Activated CD4-positive, alpha-beta T cell treated with anti-CD3 and anti-CD28 coated beads for 4 hours (primary cell): ENCODE measurements at places on chromosomes 2 and 18.
A peak's percentile ranks its signal among the peaks of the same experiment; 100 is the strongest.

DNA sequence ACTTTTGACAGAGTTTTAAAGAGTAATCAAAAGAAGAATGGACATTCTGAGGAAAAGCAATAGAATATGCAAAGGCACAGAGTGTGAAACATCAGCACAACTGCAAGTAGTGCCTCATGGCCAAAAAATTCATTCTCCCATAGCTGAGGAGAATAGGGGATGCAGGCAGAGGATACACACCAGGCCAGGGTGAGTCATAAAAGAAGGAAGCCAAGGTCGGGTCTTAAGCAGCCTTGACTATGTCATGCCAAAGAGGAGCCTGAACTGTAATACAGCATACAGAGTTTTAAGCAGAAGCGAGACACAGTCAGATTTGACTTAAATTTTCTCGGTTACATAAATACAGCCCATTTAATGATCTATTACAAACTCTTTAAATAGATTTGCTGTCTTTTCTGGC is 165.0 kb downstream of the LNPK start:
- no peak for DNase-seq

GRCh38 chr18:36391426-36392145 is 94.1 kb downstream of the FHOD3 start:
- no peak for DNase-seq

DNA sequence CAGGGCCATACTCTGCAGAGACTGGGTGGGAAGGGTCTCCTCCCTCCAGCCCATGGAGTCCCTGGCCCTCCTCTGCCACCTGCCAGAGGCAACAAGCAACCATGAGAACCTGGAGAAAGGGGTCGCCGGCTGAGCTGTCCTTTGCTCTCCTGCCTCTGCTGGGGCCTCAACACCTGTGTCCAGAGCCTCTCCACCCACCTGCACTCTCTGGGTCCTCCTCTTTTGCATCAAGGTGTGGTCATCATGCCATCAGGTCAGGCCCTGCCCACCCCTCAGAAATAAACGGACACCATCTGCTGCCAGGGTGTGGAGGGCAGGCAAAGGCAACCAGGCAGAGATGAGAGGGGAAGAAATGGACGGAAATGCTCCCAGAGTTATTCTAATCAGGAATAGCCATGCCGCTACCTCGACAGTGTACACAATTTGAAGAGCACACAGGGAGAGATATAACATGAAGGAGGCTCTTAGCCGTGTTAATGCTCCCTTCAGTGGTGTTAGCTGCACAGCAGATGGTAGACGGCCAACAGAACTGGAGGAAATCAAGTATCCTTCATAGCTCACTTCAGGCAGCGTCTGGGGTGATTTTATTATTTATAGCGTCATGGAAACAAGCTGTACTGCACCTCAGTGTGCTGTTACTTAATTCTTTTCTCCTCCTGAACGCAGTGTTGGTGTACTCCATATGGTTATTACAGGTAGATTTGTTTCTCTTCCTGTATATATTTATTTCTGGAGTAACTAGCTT is 247.9 kb downstream of the TSN start:
- DNase-seq = no peak

GRCh38 chr2:187826023-187826422 is 271.8 kb upstream of the TFPI start:
- DNase-seq = no peak

DNA sequence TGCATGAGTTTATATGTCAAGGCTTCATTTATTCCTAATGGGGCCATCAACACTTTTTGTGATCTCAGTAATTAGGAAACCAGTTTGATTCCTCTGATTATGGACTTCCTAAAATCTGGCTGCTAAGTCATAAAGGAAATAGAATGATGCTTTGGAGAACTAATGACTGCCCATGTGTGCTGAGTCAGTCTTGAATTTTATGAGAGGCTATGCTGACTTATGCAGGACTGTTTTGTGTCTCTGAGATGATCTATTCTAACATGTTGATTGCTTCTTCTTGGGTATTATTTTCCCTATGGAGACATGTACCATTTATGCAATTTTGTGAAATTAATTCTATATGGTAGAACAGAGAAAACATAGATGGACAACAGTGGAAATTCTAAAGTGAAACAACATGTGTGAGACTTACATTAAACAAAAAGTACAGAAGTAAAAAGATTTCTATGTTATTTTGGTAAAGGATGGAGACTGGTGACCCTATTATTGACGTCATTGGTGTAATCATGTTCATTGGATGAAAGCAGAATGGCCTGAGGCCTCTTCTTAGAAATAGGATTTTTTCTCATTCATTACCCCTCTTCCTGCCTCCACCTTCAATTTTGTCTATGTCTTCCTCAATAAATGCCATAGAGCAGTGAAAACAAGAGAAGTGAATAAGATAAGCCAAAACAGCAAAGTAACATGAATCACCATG is 1658.2 kb upstream of the PIK3C3 start:
- DNase-seq = no peak

DNA sequence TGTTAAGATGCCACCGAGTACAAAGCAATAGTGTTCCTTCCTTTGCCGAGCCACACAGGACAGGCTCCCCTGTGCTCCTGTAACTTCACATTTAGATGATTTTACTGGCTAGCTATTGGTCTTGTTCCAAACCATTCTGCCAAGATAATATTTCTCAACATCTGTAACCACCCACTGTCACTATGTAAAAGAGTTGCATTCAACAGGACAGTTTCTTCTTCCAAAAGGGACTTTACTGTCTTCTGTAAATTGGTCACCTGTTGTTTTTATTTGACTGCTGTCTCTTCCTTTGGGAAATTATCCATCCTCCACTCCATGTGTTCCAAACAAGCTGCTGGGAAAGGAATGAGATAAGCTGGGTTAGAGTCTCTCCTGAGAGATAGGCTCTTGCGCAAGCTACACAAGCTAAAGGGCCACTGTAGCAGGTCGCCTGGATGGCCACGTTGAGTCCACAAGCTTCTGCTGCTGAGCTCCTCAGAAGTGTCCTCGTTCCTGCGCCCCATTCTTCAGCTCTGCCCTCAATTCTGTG is 14.4 kb upstream of the BZW1 start:
- no peak for DNase-seq

DNA sequence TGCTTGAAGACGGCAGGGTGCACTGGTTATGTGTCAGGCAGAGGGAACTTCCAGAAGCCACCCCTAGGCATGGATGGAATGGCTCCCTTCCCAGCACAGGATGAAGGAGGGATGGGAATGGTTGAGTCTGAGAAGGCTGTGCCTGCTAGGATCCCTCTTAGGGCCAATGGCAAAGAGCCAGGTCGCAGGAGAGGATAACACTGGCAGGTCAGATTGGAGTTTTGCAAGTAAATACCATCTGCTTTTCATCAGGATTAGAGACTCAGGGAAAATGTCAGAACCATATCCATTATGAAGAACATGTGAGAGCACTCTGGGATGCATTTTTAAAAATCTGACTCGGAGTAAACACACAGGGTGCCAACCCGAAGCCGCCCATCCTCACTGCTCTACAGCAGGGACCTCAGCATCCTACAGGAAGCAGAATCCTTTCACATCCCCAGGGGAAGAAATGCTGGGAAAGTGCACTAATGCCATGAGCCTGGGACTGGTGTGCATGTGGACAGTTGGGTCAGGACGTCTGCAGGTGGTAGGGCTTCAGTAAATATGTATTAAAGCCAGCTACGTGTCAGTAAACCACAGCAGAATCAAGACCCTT is 139.9 kb downstream of the MYT1L start:
- no peak for DNase-seq

GRCh38 chr2:215745331-215745730 is 268.0 kb downstream of the MREG start:
- DNase-seq = no peak

DNA sequence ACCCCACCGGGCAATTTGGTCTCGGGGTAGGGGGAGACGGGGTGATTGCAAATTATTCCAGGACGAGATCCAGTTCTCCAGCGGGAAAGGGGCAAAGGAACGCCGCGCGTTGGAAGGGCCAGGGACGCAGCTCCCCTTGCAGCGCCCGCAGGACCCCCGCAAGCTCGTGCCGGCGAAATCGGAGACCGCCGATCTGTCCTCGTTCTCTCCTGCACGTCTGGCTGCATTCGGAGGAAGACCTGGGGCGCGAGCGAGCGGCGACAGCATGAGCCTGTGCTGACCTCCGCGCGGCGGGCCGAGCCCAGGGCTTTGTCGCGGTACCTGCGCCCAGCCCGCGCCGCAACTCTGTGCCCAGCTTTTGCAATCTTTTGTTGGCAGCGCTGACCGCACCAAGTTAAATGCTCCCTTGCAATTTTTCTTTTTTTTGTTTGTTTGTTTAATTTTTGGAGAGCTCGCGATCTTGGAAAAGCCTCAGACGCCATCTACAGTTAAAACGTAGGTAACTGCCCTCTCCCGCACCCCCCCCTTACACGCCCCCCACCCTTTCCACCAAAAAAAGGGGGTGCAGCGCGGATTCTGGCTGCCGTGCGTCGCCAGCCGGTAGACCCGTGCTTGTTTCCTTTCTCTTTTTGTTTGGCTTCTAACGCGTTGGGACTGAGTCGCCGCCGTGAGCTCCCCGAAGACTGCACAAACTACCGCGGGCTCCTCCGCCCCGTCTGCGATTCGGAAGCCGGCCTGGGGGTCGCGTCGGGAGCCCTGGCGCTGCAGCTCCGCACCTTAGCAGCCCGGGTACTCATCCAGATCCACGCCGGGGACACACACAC is 667 bp downstream of the TRIB2 start:
- DNase-seq = peak; percentile 57

GRCh38 chr2:25709349-25709748 is 36.0 kb upstream of the DTNB start:
- DNase-seq = no peak

GRCh38 chr2:116747103-116747502 is 1067.4 kb upstream of the DDX18 start:
- DNase-seq = no peak

- DNase-seq = no peak
Measured at GRCh38 chr2:108428286-108429009, 20.6 kb upstream of the GCC2 start.

GRCh38 chr2:72605836-72606442 is 219.9 kb downstream of the EXOC6B start:
- DNase-seq = no peak

DNA sequence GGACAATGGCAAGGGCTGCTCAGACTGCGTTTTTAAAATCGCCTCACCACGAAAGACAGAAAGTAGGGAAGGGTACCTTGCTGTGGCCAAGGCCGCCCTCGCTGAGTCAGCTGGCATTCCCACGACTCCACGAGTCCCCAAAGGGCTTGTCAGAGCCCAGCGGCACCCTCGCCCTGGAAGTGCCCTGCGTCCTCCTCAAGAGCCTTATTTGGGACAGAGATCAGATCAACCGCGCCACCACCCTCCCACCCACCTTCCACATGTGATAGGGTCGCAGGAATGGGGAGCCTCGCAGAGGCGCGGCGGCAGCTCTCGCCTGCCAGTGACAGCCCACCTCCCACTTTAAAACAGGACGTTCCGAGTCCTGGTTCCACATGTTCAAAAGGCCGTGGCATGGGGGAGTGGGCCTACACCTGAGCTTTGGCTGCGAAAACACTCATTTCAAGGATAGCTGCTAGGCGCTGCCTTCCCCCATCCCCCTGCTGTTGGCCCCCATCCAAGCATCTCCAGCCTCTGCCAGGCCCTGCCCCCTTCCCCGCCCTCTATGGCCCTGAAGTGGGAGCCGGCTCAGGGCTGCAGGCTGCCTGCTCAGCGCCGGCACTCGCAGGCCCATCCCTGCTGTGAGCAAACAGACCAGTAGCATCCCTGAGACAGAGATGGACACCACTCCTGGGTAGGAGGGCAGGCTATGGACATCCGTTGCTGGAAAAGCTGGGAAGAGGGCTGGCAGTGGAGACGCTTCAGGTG is 38.1 kb upstream of the ARHGEF4 start:
- DNase-seq = no peak

- no peak for DNase-seq
Measured at GRCh38 chr2:57182916-57183315, 863.7 kb upstream of the VRK2 start.

DNA sequence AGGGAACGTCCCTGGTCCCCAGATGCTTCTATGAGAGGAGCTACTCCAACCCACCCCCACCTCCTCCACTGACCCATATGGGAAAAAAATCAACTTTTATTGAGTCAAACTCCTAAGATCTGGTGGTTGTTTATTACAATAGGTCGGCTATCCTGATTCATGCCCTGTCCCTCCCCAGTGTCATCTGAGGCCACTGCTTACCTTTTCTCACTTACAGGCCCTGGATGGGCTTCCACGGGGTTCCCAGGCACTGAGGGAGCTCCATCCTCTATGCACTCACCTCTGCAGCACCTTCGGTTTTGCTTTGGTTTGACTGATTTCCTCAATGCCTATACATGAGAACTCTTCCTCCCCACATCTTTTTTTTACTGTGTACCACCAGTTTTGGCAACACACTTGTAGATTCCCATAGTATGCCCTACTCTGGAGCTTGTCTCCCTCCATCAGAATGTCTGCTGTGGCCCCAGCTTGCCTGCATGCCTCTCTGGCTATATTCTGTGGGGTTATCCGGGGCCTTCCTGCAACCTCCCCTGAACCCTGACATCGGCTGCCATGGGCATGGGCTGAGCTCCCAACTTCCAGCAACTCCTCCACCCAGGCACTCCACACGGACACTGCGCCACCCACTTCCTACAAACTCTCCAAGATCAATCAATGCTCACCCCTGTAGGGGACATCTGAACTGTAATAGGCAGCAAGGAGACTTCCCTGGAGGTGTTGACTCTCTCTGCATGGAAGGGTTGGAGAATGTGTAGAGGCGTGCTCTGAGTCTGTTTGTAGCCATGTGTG is 236.1 kb downstream of the VAPA start:
- DNase-seq = no peak

DNA sequence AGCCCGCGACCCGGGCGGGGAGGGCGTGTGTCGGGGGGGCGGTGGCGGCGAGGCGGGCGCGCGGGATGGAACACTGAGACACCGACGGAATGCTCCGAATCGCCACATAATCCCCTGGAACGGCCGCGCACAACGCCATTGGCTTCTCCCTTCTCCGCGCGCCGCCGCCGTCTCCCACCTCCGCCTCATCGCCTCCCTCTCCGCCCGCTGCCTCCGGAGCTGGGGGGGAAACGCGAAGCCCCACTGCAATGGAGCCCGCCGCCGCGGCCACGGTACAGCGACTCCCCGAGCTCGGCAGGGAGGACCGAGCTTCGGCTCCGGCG is at the start of gene PHLPP1:
PHLPP1 (plus strand) TSS at position 106 of the 323 bp plus-strand sequence; CDS start at position 249, 143 bp downstream.
- no peak for DNase-seq

DNA sequence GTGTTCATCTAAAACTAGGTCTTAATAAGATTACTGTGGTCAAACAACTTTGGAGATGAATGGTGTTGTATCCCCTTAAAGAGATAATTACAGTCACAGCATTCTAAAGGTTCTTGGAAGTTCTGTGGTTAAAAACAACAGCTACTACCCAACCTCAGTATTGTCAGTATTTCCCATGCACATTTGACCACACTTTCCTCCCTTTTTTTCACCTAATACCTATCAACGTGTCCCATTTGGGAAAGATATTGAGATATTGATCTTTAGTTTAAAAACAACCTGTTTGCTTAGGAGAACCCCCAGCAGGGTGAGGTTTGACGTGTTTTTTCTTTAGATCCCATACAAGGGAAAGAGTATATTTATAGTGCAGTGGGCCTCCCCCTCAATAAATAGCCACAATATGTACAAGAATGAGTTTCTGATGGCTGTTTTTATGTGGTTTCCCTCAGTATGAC is 65.6 kb downstream of the WDR7 start:
- DNase-seq = no peak
